Right cardiac atrium (tissue), 5 donors: ENCODE measurements at places on chromosomes 2 and 18.
A peak's percentile ranks its signal among the peaks of the same experiment; 100 is the strongest.

DNA sequence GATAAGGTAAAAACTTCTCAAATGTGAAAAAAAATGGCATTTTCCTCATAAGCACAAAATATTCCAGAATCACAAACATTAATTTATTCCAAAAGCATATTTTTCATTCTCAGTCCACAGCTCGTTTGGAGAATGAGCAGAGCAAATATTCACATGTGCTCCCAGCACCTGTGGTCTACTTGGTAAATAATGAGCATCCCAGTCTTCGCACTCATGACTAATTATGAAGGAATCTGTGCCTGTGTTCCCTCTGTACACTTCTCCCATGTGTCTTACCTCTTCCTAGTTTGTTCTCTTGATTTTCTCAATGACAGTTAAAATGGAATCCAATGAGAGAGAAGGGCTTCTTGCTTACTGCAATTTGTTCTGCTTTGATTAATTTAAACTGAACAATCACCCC is 671.0 kb upstream of the SOX11 start:
- DNase-seq: no peak

DNA sequence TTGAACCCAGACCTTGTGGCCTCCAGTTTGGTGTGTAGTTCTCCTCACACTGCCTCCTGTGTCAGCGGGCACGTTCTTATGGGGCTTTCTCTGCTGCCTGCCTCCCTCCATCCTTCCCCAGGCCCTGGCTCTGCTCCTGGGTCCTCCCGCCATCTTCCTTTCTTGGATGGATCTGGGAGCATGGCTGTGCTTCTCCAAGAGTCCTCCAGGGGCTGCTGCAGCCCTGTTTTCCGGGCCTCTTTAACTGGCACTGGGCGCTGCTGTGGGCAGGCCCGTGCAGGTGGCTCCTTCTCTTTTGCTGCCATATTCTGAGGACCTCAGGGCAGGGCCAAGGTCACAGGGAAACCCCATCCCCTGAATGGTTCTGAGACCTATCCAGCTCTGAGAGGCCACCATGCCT is 17.8 kb downstream of the THNSL2 start:
- DNase-seq: no peak

DNA sequence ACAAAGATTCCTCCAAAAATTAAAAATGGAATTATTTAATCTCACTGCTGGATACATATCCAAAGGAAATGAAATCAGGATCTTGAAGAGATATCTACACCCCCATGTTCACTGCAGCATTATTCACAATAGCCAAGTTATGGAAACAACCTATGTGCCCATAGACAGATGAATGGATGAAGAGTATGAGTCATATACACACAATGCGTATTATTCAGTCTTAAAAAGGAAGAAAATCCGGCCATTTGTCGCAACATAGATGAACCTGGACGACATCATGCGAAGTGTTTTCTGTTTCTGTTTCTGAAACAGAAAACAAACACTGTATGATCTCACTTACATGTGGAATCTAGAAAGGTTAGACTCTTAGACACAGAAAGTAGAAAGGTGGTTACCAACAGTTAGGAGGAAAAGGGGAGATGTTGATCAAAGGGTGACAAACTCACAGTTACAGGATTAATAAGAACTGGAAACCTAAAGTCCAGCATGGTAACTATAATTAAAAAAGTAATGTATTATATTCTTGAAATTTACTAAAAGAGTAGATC is 87.8 kb upstream of the ERBB4 start:
- no peak for DNase-seq

DNA sequence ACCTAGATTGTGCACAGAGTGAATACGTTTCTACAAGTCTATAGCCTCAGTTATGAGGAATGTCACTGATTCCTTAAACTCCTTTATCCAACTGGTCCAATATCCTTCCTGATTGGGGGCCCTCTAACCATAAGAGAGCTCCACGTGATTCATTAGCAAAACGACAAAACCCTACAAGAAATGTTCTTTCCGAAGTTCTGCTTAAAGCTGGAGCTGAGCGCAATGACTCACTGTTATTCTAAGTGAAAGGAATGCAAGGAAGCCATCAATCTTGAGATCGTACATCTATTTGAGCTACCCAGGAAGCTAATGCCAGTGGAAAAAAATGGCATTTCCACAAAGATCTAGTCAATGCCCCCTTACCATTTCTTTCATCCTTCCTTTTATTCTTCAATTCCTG is 354.9 kb upstream of the CDH20 start:
- DNase-seq: no peak

DNA sequence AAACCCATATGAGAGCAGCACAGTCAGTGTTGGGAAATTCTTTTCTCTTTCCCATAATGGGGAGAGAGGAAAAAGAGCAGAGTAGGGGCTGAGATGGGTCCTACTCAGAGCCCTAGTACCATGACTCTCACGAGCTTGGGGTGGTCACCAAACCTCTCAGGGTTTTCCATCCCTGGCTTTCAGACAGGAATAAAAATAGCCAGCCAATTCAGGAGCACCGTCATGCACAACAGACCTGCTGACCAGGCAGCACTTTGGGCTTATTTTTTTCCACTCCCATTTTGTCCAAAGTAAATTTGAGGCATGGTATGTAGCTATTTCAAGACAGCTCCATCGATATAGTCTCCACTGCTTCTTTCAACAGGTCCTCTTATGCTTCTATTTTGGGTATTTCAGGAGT is 86.4 kb downstream of the TGFA start:
- no peak for DNase-seq

DNA sequence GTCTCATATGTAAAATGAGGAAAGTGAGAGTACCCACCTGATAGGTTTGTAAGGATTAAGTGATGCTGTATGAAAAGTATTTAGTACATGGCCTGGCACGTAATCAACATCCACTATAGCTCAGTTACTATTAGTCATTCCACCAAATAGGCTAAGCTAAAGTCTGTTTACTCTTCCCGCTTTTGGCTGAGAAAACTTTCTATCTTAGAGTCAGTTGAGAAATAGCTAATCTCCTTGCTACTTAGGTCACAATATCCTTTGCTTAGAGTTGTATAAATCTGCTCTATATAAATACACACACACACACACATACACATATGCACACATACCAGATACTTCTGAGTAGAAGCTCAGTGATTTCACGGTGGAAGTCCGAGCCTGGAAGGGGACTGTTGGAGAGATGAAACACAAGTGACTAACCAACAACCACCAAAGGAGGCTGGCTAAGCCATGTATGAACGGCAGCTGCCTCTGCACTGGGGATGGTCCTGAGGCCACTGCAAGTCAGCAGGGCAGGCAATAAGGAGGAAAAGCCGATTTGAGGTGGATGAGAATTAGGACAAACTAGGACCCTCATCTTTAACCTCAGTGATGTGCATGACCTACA is 104.6 kb upstream of the EPHA4 start:
- DNase-seq: no peak

DNA sequence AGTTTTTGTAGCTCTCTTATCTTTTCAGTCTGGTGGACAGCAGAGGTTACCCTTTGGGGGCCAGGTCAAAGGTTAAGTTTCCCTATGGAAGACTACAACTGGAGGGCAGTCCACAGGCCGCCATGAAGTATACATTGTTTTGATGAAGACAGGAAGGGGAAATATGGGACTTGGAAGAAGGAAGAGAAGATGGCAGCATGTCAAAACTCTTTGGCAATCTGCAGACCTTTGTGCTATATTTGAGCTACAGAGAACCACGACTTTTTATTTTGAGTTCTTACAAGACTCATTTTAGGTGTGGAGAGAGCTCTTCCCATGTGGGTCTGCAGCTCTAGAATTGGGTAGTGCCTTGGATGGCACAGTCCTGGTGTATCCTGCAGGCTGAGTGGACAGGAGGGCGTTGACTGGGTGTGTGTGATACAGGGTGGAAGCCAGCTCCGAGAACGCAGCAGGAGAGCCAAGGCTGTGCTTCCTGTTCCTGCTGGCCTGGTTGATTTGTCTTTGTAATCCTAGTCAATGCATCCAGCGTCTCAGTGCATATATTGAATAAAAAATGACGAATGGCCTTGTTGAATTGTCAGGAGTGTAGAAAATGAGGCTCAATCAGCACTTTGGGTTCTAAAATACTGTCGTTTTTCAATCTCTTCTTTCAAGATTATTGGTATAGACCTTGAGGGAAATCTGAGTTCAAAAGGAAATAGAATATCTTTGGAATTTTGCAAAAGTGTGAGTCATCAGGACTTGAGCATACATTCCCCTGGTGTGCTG is 11.5 kb downstream of the ITGA6 start:
- DNase-seq: peak; percentile 42

- DNase-seq: peak; percentile 60
Observed at GRCh38 chr2:206443735-206444527, 599 bp downstream of the ADAM23 start.

GRCh38 chr18:77705301-77705700 is 455.7 kb downstream of the GALR1 start:
- DNase-seq: no peak

- DNase-seq: no peak
Observed at GRCh38 chr18:49250816-49251388, 209.5 kb downstream of the DYM start.

DNA sequence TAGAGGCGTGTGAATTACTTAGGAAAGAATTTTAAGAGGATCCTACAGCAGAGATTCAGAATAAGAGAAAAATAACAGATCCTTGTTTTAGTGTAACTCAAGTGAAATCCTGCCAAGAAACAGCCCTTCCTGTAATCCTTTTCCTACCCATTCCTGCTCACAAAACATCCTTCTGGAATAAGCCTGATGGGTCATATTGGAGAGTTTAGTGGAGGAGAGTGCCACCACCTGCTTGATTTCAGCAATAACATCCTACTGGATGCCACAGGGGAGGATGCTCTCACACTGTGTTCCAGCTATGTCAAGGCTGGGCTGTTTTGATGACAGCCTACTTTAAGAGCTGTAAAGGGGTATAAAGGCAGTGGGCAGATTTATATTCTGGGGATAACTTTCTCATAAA is 54.8 kb upstream of the CCDC178 start:
- DNase-seq: no peak

- peak; percentile 86 for DNase-seq
Observed at GRCh38 chr18:22113144-22113844, 56.1 kb upstream of the GATA6 start.

GRCh38 chr18:74050807-74051206 is 96.8 kb downstream of the FBXO15 start:
- no peak for DNase-seq

DNA sequence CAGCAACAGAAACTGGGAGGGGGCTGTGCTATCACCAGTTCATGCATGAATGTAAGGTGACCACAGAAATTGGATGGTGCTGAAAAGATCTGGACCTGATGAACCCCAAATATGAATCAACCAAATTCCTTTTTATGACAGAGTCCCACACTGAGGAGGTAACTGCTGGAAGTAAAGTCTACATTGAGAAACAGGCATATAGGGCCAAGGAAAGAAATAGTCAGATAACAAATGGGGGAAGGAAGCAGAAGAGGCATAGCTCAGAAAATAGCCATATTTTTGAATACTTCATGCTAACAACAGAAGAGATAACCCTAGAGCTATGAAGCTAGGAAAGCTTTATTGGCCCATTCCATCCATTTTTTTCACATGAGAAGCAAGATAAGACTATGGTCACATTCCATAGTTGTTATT is 25.8 kb downstream of the ZC3H6 start:
- no peak for DNase-seq

- no peak for DNase-seq
Observed at GRCh38 chr2:9024575-9024974, 21.1 kb upstream of the MBOAT2 start.

GRCh38 chr18:47953471-47953931 is 23.0 kb upstream of the SMAD2 start:
- DNase-seq: peak; percentile 28
